ENCODE measurements at places on chromosomes 7 and 10.

- no peaks in the 10 kb centered on the region for H3K36me3 ChIP-seq
- peaks cover 64% of the 10 kb centered on the region for H3K4me1 ChIP-seq
- peak overlapping the region; percentile 51 for H3K4me3 ChIP-seq
- H3K27ac ChIP-seq, result peak overlapping the region; percentile 75
- H3K27me3 ChIP-seq, result no peaks in the 10 kb centered on the region
- peak; percentile 77 for DNase-seq
Measured at GRCh38 chr10:88385601-88386203, 197.4 kb downstream of the RNLS start.

GRCh38 chr10:26944261-26944882 is 83.6 kb upstream of the ABI1 start:
- no peaks in the 10 kb centered on the region for H3K36me3 ChIP-seq
- no peak overlapping the region for H3K4me3 ChIP-seq
- no peaks in the 10 kb centered on the region for H3K27me3 ChIP-seq
- no peak for DNase-seq

DNA sequence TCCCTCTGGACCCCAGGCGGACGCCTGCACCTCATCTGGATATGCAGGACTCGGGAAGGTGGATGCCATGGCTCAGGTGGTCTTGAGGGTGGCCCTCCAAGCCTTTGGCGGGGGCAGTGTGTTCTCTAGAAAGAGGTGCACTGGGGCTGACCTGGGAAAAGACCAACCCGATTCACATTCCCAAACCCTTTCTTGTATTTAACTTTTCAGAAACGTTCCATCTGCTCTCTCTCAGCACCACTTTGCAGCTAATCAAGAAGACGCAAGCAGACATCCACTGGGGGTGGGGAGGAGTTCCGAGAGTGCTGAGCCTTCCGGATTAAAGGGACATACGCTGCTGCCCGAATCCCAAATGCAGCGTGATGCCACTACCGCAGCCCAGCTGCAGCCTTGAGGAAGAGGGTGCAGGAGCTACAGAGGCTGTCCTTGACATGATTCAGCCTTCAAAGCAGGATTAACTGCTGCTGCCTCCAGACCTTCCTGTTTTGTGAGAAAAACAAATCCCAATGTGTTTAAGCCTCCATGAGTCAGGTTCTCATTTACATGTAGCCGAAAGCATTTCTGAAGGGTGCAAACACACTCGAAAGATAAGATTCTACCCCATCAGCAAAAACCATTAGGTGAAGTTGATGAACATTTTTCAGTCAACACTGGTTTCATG is 39.9 kb downstream of the RBM17 start:
- DNase-seq, result no peak
- no peaks in the 10 kb centered on the region for H3K27me3 ChIP-seq
- H3K36me3 ChIP-seq, result no peaks in the 10 kb centered on the region
- no peak overlapping the region for H3K27ac ChIP-seq
- peaks cover 8% of the 10 kb centered on the region for H3K4me1 ChIP-seq
- H3K4me3 ChIP-seq, result no peak overlapping the region

DNA sequence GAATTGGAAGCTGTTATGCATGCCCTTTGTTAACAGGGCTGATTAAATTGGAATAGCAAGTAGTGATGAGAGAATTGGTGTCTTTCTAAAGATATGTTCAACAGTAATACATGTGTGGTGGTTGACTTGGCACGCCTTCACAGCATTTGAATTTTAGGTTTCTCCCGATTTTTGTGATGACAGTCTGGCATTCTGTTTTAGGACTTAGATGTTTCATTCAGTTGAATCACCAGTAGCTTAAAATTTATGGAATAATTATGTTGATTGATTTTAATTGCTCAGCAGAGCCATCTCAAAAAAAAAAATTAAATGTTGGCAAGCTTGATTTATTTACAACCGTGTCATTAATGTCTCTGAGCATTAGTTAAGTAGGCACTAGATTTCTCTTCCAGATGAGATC is 219.7 kb downstream of the CSTF2T start:
- no peaks in the 10 kb centered on the region for H3K4me1 ChIP-seq
- no peak overlapping the region for H3K27ac ChIP-seq
- no peak for DNase-seq

GRCh38 chr7:40742270-40742669 is 607.5 kb downstream of the SUGCT start:
- no peaks in the 10 kb centered on the region for H3K27me3 ChIP-seq
- no peak overlapping the region for H3K4me3 ChIP-seq
- no peaks in the 10 kb centered on the region for H3K36me3 ChIP-seq
- DNase-seq, result no peak
- no peaks in the 10 kb centered on the region for H3K4me1 ChIP-seq

GRCh38 chr7:30690011-30690410 is 7.8 kb upstream of the CRHR2 start:
- H3K27ac ChIP-seq, result no peak overlapping the region
- H3K36me3 ChIP-seq, result no peaks in the 10 kb centered on the region
- no peaks in the 10 kb centered on the region for H3K4me1 ChIP-seq
- H3K4me3 ChIP-seq, result no peak overlapping the region
- H3K27me3 ChIP-seq, result no peaks in the 10 kb centered on the region

DNA sequence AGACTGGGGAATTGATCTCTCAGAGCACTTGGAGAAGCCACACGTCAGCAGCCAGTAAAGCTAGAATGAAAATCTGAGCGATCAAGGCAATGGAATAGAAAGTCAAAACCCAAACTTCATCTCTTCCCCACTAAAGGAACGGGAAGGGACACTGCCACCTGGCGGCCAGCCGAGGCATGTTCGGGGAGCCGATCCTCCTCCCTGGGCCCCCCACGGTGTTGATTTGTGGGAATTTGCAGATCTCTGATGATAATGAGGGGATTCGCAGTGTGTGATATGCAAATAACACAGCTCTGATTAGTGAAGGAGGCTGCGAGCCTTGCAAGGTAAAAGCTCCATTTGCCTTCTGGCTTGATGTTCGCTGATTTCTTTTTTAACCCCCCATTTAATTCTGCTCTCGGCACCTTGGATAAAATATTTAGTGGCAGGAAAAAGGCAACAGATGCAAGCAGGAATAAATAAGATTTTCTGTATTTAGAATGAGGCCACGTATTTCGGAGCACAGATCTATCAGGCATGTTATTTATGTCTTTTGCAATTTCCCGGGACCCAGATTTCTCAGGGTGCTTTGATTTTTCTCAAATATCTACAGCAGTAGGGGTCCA is 258.6 kb downstream of the PAXIP1 start:
- H3K27ac ChIP-seq, result no peak overlapping the region
- no peak overlapping the region for H3K4me3 ChIP-seq
- no peaks in the 10 kb centered on the region for H3K36me3 ChIP-seq
- no peaks in the 10 kb centered on the region for H3K4me1 ChIP-seq
- no peak for DNase-seq
- H3K27me3 ChIP-seq, result no peaks in the 10 kb centered on the region

GRCh38 chr7:134459981-134460380 is 1.1 kb upstream of the AKR1B1 start:
- peaks cover 17% of the 10 kb centered on the region for H3K4me1 ChIP-seq
- no peak overlapping the region for H3K27ac ChIP-seq
- no peaks in the 10 kb centered on the region for H3K27me3 ChIP-seq
- DNase-seq, result no peak
- no peak overlapping the region for H3K4me3 ChIP-seq

GRCh38 chr10:70752571-70752970 is 32.6 kb downstream of the TBATA start:
- H3K27me3 ChIP-seq, result no peaks in the 10 kb centered on the region
- no peak for DNase-seq
- no peak overlapping the region for H3K27ac ChIP-seq
- H3K36me3 ChIP-seq, result no peaks in the 10 kb centered on the region
- no peak overlapping the region for H3K4me3 ChIP-seq

Measured in CD8-positive, alpha-beta memory T cell (primary cell).